IMR-90 (cell line): ENCODE measurements at places on chromosomes 1 and 21. TPM values are rescaled to one million over a fixed set of nuclear protein-coding genes. Genes with fewer than 3 reads are reported as not detected.
A peak's percentile ranks its signal among the peaks of the same experiment; 100 is the strongest.

PLPP3 gene
- polyA plus RNA-seq: 49.9 and 52.1 TPM in 2 replicates

KRTAP15-1 gene
- not detected in 2 replicates for polyA plus RNA-seq

LHX4 gene
- polyA plus RNA-seq: 0.03 and 0.05 TPM in 2 replicates

HRNR gene
- polyA plus RNA-seq: under 0.01 TPM in 1 of 2 replicates, not detected in the other

DPT gene
- not detected in 2 replicates for polyA plus RNA-seq

KMO gene
- not detected in 2 replicates for polyA plus RNA-seq

OR2T5 gene
- not detected in 2 replicates for polyA plus RNA-seq

NEGR1 gene
- 3.7 and 5.1 TPM in 2 replicates for polyA plus RNA-seq

NOS1AP gene
- 0.19 and 0.20 TPM in 2 replicates for polyA plus RNA-seq

- H3K27me3 ChIP-seq: no peaks in the 10 kb centered on the region
- no peak for DNase-seq
- no peaks in the 10 kb centered on the region for H3K36me3 ChIP-seq
- no peak overlapping the region for H3K27ac ChIP-seq
- H3K4me3 ChIP-seq: no peak overlapping the region
Observed at GRCh38 chr21:22993822-22994574, 1995.8 kb downstream of the NCAM2 start.

- H3K4me1 ChIP-seq: peaks cover 4% of the 10 kb centered on the region
- no peak overlapping the region for H3K4me3 ChIP-seq
- no peaks in the 10 kb centered on the region for H3K27me3 ChIP-seq
- H3K36me3 ChIP-seq: no peaks in the 10 kb centered on the region
- H3K27ac ChIP-seq: no peak overlapping the region
- DNase-seq: no peak
Observed at GRCh38 chr1:13694886-13695684, 4.9 kb upstream of the PRDM2 start.

GRCh38 chr21:22292144-22292543, 1293.9 kb downstream of the NCAM2 start:
- DNase-seq: no peak
- no peak overlapping the region for H3K27ac ChIP-seq
- no peak overlapping the region for H3K4me3 ChIP-seq
- no peaks in the 10 kb centered on the region for H3K36me3 ChIP-seq

DNA sequence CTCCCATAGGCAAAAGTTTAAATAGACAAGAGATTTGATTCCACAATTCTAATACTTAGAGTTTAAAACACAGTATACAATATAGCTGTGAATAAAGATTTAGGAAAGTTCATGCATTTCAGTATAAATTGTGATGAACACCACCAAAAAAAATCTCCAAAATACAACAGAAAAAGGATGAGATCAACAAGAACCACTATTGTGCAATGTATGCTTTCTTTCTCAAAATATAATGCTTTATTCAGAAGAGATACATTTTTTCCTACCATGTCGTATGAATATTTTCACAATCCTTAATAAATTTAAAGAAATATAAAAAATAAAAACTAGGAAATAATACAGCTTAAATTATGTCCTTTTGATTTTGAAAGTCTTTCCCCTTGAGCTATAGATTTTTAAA, 1309.2 kb downstream of the MRPL39 start:
- H3K4me3 ChIP-seq: no peak overlapping the region
- H3K4me1 ChIP-seq: no peaks in the 10 kb centered on the region
- H3K27me3 ChIP-seq: no peaks in the 10 kb centered on the region
- H3K36me3 ChIP-seq: no peaks in the 10 kb centered on the region

DNA sequence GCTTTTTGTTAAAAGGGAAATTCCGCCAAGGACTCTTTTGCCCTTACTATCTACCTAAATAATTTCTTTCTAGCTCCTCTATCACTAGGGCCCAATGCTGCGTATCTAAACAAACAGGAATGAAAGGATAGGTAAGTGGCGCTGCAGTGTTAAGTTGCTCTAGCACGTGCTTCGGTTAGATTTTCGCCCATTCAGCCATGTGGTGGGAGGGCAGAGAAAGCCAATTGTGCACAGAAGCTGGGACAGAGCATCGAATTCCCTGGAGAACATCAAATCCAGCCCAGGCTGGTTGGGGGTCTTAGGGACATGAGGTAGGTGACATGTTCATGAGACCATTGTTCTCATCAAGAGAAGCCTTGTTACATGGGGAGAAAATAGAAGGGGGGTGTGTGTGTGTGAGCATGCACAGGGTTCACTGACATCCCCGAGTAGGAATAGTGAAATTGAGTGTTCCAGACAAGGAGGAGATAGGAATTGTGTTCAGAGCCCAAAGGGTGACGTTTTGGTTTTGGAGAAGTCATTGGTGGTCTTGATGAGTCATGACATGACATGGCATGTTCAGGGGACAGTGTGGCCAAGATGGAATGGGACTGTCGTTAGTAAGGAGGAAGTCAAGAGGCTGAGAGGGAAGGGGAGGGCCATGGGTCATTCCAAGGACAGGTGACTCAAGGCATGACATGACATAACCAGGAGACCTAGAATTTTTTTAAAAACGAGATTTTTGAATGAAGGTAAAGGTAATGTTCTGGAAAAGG, 107.1 kb downstream of the TLR5 start:
- DNase-seq: no peak
- H3K27ac ChIP-seq: no peak overlapping the region

DNA sequence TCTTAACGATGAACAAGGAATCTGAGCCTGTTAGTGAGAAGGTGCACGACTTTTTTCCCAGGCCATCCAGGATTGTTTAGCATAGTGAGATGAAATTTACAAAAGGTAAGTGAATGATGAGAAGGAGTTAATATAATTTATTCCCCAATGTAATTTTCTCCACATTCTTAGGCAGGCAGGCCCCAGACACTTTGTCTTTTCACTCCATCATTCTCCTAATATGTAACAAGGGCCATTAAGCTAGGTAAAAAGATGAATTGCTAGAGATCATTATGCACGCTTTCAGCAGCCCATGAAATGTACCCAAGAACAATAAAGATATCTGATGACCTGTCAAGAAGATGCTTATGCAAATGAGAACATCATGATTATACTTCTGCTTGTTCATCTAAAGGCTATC, 24.1 kb downstream of the NIBAN1 start:
- H3K27me3 ChIP-seq: no peaks in the 10 kb centered on the region
- H3K36me3 ChIP-seq: no peaks in the 10 kb centered on the region; the same call in 1 of the 2 replicates
- H3K4me3 ChIP-seq: no peak overlapping the region
- DNase-seq: no peak
- H3K27ac ChIP-seq: no peak overlapping the region

DNA sequence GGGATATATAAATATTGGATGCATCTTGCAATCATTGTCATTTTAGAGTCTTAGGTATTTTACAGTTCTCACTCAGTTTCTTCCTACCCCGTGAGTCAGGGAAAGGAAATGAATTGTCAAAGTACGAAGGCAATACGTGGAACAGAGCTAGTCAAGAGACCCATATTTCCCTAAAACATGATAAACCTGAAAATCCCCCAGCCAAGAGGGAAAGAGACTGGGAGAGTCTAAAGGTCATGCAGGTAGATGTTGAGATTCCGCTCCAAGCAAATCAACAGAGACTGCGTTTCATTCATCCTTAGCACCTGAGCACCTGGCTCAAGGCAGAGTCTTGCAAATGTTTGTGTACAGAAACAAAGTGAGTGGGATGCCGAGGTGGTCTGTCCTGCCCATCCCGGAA, 58.0 kb downstream of the SH3GLB1 start:
- no peak for DNase-seq
- no peak overlapping the region for H3K27ac ChIP-seq
- H3K4me3 ChIP-seq: no peak overlapping the region

DNA sequence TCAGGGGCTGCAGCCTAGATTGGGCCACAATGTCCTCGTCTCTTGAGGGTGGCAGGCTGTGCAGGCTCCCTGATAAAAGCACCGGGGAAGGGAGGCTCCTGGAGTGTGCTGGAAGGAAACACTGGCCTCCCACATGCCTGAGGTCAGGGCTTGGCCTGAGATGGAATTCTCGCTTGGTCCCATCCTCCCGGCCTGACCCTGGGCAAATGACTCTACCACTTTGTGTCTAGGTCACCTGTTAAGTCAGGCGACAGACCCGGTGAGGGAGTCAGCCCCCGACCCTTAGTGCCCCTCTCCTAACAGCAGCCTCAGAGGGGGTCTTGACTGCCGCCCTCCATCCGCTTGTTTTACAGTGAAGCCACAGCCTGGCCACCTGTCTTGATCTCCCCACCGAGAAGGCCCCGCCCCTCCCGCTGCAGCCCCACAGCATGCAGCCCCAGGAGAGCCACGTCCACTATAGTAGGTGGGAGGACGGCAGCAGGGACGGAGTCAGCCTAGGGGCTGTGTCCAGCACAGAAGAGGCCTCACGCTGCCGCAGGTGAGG, 2.5 kb downstream of the SMIM1 start:
- no peak for DNase-seq
- H3K4me1 ChIP-seq: peaks cover 18% of the 10 kb centered on the region
- no peaks in the 10 kb centered on the region for H3K27me3 ChIP-seq
- H3K36me3 ChIP-seq: peaks cover 11% of the 10 kb centered on the region
- no peak overlapping the region for H3K27ac ChIP-seq

- H3K27me3 ChIP-seq: no peaks in the 10 kb centered on the region
- H3K4me3 ChIP-seq: no peak overlapping the region
- DNase-seq: no peak
- H3K4me1 ChIP-seq: peaks cover 54% of the 10 kb centered on the region
- no peaks in the 10 kb centered on the region for H3K36me3 ChIP-seq
Observed at GRCh38 chr1:25712299-25712970, 87.6 kb upstream of the SELENON start.

DNA sequence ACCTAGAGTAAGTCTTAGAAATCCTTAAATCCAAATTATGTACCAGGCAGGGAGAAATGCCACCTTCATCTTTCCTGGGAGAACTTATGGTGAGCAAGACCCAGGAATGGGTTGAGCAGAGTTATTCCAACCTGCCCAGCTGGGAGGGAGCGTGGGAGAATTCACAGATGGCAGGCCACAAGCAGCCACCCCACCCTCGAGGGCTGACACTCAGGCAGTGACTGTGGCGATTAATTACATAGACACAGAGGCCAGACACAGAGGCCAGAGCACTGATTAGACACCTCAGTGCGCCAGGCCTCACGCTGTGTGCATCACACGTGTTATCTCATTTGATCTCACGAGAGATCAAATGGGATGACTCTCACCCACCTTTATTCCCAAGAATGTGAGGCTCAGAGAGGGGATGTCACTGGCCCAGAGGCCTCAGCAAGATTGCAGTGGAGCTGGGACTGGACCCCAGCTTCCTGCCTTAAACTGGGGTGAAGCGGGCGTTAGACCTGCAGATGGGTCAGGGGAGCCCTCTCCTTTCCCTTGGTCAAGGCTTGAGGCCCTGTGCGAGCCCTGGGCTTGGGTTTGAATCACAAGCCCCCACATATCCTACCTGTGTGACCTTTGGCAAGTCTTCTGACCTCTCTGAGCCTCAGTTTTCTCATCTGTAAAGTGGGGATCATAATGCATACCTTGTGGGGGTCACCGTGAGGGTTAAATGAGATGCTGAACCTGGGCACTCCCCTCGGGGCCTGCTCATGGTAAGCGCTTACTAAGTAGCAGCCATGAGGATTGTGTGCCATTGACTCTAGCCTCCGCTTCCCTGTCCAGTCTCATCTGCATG, 28.8 kb upstream of the PADI4 start:
- no peak overlapping the region for H3K4me3 ChIP-seq
- H3K36me3 ChIP-seq: no peaks in the 10 kb centered on the region
- peaks cover 46% of the 10 kb centered on the region for H3K27me3 ChIP-seq
- no peaks in the 10 kb centered on the region for H3K4me1 ChIP-seq
- no peak overlapping the region for H3K27ac ChIP-seq

DNA sequence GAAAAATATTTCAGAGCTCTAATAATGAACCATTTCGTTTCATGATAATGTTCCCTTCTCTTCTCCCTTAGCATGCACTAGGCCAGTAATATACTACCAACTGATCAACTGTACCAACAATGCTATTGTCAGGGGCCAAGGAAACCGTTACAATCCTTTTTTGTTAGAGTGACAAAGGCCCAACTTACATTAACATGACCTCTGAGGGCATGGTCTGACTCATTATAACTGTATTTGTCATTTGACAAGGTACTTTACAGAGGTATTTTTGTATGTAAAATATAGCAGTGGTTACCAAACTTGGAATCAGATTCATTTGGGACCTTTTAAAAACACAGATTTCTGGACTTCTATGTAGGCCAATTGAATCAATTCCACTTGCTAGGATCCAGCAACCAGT, 102.6 kb upstream of the RRP15 start:
- H3K4me3 ChIP-seq: no peak overlapping the region
- H3K27me3 ChIP-seq: peaks cover 1% of the 10 kb centered on the region; the same call in 1 of the 2 replicates
- DNase-seq: no peak
- H3K4me1 ChIP-seq: no peaks in the 10 kb centered on the region
- H3K36me3 ChIP-seq: no peaks in the 10 kb centered on the region
- H3K27ac ChIP-seq: no peak overlapping the region

GRCh38 chr1:218374401-218375353, 29.5 kb downstream of the TGFB2 start:
- H3K4me3 ChIP-seq: no peak overlapping the region
- peak overlapping the region; percentile 76 for H3K27ac ChIP-seq
- peak; percentile 56 for DNase-seq
- H3K27me3 ChIP-seq: no peaks in the 10 kb centered on the region

DNA sequence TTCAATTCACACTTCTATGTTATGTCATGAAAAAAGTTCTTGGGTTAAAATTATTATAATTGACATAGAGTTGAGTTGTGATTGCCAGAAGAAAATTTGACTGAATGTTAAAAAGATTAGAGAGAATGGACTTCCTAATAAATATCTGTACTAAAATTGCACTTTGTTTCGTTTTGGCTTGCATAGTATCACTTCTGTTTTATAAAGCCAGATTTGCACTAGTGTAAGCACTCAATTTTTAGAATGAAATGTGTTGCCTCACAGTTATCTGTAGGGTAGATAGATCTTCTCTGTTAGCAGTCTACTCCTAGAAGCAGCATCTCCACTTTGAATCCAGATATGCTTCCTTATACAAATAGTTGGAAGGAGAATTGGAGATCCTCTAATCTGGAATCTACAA, 95.2 kb upstream of the MPC2 start:
- no peak overlapping the region for H3K4me3 ChIP-seq
- peaks cover 5% of the 10 kb centered on the region for H3K36me3 ChIP-seq
- no peaks in the 10 kb centered on the region for H3K27me3 ChIP-seq
- H3K4me1 ChIP-seq: no peaks in the 10 kb centered on the region

- peaks cover 15% of the 10 kb centered on the region for H3K36me3 ChIP-seq
- H3K4me1 ChIP-seq: peaks cover 17% of the 10 kb centered on the region
- H3K4me3 ChIP-seq: peak overlapping the region; percentile 71
- DNase-seq: peak; percentile 21
- peak overlapping the region; percentile 71; the same call in 1 of the 2 replicates for H3K27ac ChIP-seq
Observed at GRCh38 chr1:155253797-155254196, 1.5 kb downstream of the ENTREP3 start.

DNA sequence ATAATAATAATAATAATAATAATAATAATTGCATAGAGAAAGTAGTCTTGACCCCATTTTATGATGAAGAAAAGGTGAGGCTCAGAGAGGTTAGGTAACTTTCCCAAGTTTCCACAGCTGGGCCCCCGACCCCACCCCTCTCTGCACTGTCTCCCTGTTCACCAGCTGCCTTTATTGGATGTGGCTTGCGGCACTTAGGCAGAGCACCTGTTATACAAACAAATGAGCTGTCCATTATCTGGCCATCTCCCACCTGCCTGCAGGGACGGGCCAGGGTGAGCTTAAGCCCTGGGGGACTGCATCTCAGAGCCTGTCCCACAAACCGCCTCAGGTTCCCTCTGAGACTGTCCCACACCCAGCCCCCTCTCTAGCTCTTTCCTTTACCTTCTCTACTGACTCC, 10.1 kb upstream of the EFNA1 start:
- no peak overlapping the region for H3K4me3 ChIP-seq
- H3K27ac ChIP-seq: no peak overlapping the region
- peaks cover 56% of the 10 kb centered on the region for H3K27me3 ChIP-seq
- DNase-seq: no peak
- H3K36me3 ChIP-seq: no peaks in the 10 kb centered on the region
